ENCODE measurements at places on chromosomes 11 and 22. TPM values are rescaled to one million over a fixed set of nuclear protein-coding genes. Genes with fewer than 3 reads are reported as not detected.

Gene TRIM6
- 0.20 TPM for total RNA-seq

Gene NRXN2
- total RNA-seq: 0.55 TPM

Gene OR5AN1
- total RNA-seq: not detected

Gene PIWIL4
- 0.58 TPM for total RNA-seq

Gene APOA5
- total RNA-seq: not detected

Gene UCP3
- total RNA-seq: 2.9 TPM

Gene C11orf87
- total RNA-seq: not detected

Gene GRK3
- 9.4 TPM for total RNA-seq

- H3K4me3 ChIP-seq: no peak overlapping the region
- no peak overlapping the region for H3K27ac ChIP-seq
- DNase-seq: no peak
- peaks cover 80% of the 10 kb centered on the region for H3K4me1 ChIP-seq
- H3K36me3 ChIP-seq: no peaks in the 10 kb centered on the region
- H3K27me3 ChIP-seq: no peaks in the 10 kb centered on the region
These were observed 103.3 kb downstream of the FAM76B start for GRCh38 chr11:95686265-95686664.

DNA sequence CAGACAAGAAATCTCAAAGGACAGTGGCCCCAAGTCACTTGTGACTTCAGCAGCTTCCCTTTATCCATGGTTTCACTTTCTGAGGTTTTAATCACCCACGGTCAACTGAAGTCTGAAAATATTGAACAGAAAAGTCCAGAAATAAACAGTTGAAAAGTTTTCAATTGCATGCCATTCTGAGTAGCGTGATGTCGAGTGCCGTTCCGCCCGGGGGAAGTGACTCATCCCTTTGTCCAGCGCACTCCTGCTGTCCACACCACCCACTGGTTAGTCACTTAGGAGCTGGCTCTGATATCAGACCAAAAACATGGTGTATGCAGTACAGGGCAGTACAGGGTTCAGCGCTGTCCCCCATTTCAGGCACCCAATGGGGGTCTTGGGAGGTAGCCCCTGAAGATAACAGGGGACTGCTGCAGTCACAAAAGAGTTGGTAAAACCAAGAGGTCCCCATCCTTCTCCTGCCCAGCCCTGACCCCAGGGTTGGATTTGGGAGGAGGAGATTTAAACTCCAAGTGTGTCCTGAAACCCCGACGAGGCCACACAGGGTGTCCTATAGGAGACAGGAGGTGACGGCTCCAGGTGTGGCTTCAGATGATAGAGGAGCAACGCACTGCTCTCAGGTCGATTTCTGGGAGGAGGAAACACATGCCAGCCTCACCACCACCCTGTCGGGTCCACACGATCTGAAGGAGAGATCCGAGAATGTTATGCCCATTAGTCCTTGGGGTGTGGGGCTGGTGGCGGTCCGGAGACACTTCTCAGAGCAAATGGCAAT lies 390.1 kb downstream of the CTTN start:
- no peak for DNase-seq
- no peaks in the 10 kb centered on the region for H3K36me3 ChIP-seq
- H3K4me1 ChIP-seq: no peaks in the 10 kb centered on the region
- H3K27me3 ChIP-seq: no peaks in the 10 kb centered on the region

GRCh38 chr11:65559535-65559934 lies 1.4 kb upstream of the LTBP3 start:
- peaks cover 58% of the 10 kb centered on the region for H3K4me1 ChIP-seq
- DNase-seq: no peak
- no peaks in the 10 kb centered on the region for H3K36me3 ChIP-seq
- no peak overlapping the region for H3K4me3 ChIP-seq
- no peak overlapping the region for H3K27ac ChIP-seq
- H3K27me3 ChIP-seq: no peaks in the 10 kb centered on the region

DNA sequence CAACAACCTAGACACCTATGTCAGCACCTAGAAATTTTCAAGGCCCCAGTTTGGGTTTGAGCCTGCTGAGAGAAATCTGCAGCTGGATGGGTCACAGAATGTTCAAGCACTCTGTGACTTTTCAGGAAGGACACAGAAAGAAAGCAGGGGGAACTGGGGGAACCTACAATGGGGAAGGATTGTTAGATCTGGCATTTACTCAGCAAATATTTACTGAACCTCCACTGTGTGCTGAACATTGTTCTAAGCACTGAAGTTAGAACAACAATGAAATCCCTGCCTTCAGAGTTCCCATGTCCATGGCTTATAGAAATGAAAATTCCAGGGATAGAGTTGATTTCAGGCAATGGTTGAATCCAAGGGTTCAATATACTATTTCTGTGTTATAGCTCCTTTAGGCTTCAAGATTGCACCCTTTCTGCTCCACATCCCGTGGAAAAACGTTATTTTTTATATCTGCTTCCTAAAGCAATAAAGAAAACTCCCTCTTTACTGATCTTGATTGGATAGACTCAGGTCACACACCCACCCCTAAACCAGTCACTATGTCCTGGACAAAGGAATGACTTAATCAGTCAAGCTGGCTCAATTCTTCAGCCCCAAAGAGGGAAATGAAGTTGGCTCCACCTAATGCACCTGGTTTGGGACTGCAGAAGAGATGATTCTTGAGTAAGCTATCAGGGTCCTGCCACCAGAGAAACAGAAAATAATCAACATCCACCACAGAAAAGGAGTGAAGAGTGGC lies 95.1 kb downstream of the OR5AK2 start:
- H3K36me3 ChIP-seq: no peaks in the 10 kb centered on the region
- no peak for DNase-seq
- no peak overlapping the region for H3K27ac ChIP-seq
- H3K4me3 ChIP-seq: no peak overlapping the region

GRCh38 chr11:17720796-17721171 lies 1.4 kb downstream of the MYOD1 start:
- peaks cover 7% of the 10 kb centered on the region for H3K27me3 ChIP-seq
- no peaks in the 10 kb centered on the region for H3K36me3 ChIP-seq
- no peak overlapping the region for H3K4me3 ChIP-seq
- no peak for DNase-seq

DNA sequence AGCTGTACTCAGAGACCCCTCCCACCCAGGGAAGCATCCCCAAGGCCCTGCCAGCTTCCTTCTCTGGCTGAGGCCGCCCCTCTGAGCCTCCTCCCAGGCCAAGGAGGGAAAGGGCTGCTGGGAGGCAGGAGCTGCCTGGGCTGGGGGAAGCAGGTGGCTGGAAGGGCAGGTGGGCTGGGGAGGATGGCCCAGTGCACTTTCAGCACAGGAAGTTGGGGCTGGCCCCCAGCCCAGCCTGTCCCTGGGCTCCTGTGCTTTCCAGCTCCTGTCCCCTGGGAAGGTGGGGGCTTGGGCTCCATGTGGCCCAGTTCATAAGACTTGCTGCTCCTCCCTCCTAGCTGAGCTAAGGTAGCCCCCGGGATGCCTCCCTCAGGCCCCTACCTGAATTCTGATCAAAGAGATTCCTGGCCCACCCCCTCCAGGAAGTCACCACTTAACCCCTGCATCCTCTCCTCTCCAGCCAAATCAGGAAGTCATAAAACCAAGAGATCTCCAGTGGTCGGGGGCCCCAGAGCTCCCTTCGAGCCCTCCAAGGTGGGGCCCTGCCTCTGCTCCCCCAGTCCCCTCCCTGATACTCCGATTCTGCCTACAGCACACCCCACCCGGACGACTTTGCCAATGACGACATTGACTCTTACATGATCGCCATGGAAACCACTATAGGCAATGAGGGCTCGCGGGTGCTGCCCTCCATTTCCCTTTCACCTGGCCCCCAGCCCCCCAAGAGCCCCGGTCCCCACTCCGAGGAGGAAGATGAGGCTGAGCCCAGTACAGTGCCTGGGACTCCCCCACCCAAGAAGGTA lies 4.9 kb downstream of the PPP1CA start:
- H3K4me1 ChIP-seq: peaks cover 49% of the 10 kb centered on the region
- no peak overlapping the region for H3K4me3 ChIP-seq
- DNase-seq: no peak
- H3K36me3 ChIP-seq: peaks cover 24% of the 10 kb centered on the region
- no peaks in the 10 kb centered on the region for H3K27me3 ChIP-seq
- no peak overlapping the region for H3K27ac ChIP-seq

DNA sequence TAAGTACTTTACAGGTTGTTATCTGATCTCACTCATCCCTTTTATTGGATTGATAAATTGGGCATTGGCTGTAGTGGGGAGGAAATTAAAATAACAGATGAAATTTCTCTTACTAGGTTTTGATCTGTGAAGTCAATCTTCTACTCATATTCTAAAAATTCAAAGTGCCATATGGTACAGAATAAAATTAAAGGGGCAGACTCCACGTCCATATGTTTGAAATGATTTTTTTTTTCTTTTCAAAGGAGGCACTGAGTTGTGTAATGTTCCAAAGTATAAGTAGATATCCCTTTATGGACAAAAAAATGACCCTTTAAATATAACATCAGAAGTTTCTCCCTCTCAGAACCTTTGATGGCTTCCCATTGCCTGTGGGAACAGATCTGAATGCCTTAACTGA lies 207.4 kb downstream of the DBX1 start:
- no peaks in the 10 kb centered on the region for H3K36me3 ChIP-seq
- H3K27me3 ChIP-seq: no peaks in the 10 kb centered on the region
- DNase-seq: no peak
- H3K27ac ChIP-seq: no peak overlapping the region
- no peak overlapping the region for H3K4me3 ChIP-seq

- DNase-seq: no peak
- H3K36me3 ChIP-seq: no peaks in the 10 kb centered on the region
- no peaks in the 10 kb centered on the region for H3K4me1 ChIP-seq
- H3K4me3 ChIP-seq: no peak overlapping the region
- H3K27ac ChIP-seq: no peak overlapping the region
- no peaks in the 10 kb centered on the region for H3K27me3 ChIP-seq
These were observed 8.0 kb upstream of the TSPAN18 start for GRCh38 chr11:44718612-44719390.

GRCh38 chr11:9274499-9275258 lies 9.5 kb upstream of the DENND5A start:
- no peaks in the 10 kb centered on the region for H3K27me3 ChIP-seq
- H3K4me1 ChIP-seq: no peaks in the 10 kb centered on the region
- DNase-seq: no peak
- H3K27ac ChIP-seq: no peak overlapping the region
- no peak overlapping the region for H3K4me3 ChIP-seq

GRCh38 chr11:83073258-83073657 lies 1.6 kb upstream of the RAB30 start:
- H3K4me3 ChIP-seq: peak overlapping the region; percentile 82
- no peak for DNase-seq
- peaks cover 40% of the 10 kb centered on the region for H3K4me1 ChIP-seq
- no peaks in the 10 kb centered on the region for H3K27me3 ChIP-seq
- H3K36me3 ChIP-seq: no peaks in the 10 kb centered on the region

DNA sequence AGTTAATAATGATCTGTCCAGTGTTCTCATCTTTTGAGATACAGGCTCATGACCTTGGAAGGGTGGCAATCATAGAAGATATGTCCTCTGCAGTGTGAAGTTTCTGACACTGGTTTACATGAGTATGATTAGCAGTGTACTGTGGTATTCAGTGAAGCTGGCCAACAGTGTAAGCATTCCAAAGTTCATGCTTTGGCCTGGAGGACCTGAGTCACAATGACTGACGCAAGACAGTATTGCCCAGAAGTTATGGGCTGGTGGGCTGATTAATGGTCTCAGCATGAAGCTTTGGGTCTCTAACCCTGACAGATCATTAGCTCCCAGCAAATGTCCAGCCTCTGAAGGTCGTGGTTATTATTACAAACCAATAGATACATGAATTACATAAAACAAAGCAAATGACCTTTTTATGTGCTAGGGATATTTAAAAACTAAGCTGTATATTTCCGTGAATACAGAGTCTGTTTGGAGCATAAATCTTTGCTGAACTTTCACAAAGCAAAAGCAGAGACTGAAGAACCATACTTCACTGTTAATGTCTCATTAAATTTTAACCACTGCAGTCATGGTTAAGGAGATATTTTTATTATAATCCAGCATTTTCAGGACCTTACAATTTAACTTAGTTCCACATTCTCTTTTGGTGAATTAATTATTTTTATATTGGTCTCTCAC lies 28.3 kb upstream of the USP47 start:
- H3K36me3 ChIP-seq: no peaks in the 10 kb centered on the region
- no peak overlapping the region for H3K27ac ChIP-seq
- H3K4me3 ChIP-seq: no peak overlapping the region

GRCh38 chr11:44524751-44525201 lies 40.7 kb upstream of the CD82 start:
- no peak for DNase-seq
- H3K27ac ChIP-seq: peak overlapping the region; percentile 9
- no peaks in the 10 kb centered on the region for H3K4me1 ChIP-seq

DNA sequence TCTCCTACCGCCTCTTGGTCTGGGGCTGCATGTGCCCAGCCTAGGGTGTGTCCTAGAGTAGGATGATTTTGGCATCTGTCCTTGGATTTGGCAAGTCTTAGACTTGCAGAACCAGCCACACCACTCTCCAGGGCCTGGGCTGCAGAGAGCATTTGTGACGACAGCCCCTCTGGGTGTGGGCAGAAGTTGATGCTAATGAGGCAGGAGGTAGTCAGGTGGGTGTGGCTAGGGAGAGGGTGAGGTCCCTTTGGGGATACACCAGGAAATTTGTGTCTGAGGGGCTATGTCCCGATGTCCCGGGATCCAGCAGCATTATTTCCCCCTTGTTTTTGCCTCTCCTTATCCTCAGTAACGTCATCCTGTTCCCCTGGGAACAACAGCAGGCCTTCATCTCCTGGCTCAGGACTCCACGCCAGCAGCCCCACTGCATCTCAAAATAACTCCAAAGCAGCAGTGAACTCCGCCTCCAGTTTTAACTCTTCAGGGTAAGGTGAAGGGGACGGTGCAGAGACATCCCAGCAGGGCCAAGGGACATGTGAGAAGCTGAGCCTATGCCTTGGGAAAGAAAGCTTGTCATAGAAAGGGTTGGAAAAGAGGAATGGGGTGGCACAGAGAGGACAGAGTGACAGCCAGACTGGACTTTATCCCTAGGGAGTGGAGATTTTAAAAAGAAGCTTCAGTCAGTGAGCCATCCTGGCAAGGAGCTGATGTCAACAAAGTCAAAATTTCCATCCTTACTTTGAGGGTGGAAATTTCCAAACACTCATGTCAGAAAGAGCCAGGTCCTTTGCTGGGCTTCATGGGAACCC lies 8.0 kb upstream of the TLCD5 start:
- H3K27ac ChIP-seq: no peak overlapping the region
- H3K4me1 ChIP-seq: no peaks in the 10 kb centered on the region
- H3K4me3 ChIP-seq: no peak overlapping the region
- H3K27me3 ChIP-seq: no peaks in the 10 kb centered on the region
- no peaks in the 10 kb centered on the region for H3K36me3 ChIP-seq

DNA sequence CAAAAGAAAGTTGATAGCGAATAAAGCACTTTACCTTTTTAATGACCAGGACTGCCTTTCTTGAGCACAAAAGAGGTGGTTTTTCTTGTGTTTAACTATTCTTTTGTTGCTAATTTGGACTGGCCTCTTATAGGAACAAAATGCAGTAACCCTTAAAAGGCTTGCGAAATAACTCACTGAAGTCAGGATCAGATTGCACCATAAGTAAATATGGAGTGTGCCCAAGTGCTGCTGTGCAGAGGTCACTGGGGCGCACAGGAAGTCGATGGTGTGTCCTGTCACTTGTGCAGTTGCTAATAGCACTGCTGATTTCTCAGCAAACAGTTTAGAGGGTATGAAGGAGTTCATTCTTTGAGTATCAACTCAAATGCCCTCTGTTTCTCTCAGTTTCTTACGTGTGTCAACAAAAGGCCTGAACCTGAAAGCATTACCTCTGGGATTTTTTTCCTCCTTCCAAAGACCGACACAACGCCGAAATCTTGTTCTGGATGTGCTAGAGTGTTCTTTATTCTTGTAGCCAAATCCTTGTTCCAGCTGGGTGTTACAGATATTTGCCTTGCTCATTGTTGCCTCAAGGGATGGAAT lies 71.3 kb downstream of the ATXN10 start:
- no peak overlapping the region for H3K4me3 ChIP-seq
- no peaks in the 10 kb centered on the region for H3K4me1 ChIP-seq
- H3K27ac ChIP-seq: no peak overlapping the region
- peaks cover 24% of the 10 kb centered on the region for H3K36me3 ChIP-seq
